ENCODE measurements at places on chromosomes 12 and 14.

GRCh38 chr12:129851296-129851695 lies 52.5 kb downstream of the TMEM132D start:
- DNase-seq, result no peak

DNA sequence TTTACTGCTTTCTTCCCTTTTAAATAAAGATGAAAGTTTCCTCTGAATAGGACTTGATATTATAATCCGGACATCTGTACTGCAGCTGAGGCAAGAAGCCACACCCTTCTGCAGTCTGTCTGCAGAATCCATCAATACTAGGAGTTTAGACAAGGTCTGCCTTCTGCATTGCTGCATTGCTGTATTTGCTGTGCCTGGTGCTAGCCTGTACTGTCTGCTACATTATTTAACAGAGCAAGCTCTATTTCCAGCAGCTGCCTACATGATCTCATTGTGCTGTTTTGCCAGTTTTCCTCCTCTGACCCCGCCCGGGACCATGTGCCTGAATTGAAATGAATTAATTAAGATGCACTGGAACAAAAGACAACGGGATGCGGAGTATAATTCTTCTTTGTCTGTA lies 1.7 kb downstream of the TUBA1A start:
- no peak for DNase-seq

DNA sequence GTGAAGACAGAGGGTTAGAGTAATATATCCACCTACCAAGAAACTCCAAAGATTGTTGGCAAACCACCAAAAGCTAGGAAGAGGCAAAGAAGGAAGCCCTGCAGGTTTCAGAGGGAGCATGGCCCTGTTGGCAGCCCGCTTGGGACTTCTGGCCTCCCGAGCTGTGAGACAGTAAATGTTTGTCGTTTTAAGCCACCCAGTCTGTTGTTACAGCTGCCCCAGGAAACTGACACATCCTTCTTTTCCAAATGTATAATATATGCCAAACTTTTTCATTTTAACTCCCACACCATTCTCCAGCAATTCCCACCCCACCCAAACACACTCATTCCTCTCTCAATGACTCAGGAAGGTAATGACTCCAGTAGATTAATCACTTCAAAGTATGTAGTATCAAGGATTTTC lies 74.0 kb downstream of the RPS29 start:
- peak; percentile 51 for DNase-seq

DNA sequence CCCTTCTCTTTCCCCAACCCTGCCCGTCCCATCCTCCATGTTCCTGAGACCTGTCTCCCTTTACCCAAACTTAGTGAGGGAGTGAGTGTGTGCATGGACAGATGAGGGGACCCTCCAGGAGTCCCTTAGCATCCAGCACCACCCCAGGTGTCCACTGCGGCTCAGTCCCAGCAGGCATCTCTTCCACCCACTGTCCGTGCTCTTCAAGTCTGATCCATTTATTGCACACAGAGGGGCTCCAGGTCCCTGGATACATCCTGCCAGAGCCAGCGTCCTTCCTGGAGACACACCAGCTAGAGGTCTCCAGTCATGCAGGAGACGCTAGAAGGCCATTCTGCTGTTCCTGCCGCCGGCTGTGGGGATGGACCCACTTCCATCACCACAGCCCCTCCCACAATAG lies 239.2 kb downstream of the ADGRD1 start:
- DNase-seq, result no peak

GRCh38 chr14:88588081-88588480 lies 25.2 kb downstream of the ZC3H14 start:
- no peak for DNase-seq

GRCh38 chr12:14557966-14558365 lies 9.7 kb downstream of the PLBD1 start:
- DNase-seq, result no peak

GRCh38 chr14:36504771-36505175 lies 15.3 kb downstream of the NKX2-1 start:
- DNase-seq, result no peak

DNA sequence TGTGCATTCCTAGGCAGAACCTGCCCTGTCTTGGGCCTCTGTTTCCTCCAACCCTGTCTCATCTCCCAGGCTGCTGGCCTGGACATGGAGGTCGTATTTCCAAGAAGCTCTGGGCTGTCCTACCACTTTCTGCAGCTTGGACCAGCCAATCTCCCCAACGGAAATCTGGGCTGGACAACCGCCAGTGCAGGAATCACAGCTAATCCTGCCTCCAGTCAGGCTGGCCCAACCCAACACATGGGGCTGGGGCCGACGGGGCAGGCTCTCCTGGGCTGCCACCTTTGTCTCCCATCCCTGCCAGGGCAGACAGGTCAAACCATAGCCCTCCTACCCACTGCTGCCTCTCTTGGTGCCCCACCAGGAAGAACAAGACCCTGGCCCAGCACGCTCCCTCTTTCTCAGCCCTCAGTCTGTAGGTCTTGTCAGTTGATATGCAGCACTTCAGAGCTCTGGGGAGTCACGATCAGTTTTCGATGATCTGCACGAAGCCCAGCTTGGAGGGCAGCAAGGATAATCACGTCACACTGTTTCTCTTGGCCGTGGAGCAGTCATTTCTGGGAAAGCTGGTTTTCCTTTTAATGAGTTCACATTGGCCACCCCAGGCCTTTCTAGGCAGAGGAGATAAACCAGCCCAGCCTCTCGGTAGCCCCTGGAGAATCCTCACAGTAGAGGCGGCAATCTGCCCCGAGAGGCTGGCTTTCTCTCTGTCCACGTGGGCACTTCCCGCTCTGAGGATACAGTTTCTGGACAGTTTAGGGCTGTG lies 195.2 kb upstream of the PRMT8 start:
- DNase-seq, result no peak

- DNase-seq, result peak; percentile 74
Observed at GRCh38 chr12:43805860-43806736, at the start of gene TWF1. Gene TWF1 (minus strand): TSS chr12:43806317. CDS start chr12:43806245, 72 bp downstream.

DNA sequence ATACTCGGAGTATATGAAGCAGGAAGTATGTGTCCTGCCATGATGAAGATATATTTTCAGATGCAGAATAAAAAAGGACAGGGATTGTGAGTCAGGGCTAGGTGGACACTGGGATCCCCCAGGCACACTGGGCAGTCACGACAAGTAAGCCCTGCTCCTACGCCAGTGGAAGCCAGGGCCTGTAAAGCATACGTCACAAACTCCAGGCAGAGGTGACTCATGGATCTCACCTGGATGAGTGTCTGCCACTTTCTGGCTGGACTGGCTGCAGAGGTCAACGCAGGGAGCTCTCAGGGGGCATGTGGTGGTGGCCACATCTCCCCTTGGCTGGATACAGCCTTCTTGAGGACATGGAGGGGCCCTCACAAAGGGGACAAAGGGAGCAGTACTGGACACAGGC lies 262.3 kb downstream of the GLT1D1 start:
- no peak for DNase-seq

DNA sequence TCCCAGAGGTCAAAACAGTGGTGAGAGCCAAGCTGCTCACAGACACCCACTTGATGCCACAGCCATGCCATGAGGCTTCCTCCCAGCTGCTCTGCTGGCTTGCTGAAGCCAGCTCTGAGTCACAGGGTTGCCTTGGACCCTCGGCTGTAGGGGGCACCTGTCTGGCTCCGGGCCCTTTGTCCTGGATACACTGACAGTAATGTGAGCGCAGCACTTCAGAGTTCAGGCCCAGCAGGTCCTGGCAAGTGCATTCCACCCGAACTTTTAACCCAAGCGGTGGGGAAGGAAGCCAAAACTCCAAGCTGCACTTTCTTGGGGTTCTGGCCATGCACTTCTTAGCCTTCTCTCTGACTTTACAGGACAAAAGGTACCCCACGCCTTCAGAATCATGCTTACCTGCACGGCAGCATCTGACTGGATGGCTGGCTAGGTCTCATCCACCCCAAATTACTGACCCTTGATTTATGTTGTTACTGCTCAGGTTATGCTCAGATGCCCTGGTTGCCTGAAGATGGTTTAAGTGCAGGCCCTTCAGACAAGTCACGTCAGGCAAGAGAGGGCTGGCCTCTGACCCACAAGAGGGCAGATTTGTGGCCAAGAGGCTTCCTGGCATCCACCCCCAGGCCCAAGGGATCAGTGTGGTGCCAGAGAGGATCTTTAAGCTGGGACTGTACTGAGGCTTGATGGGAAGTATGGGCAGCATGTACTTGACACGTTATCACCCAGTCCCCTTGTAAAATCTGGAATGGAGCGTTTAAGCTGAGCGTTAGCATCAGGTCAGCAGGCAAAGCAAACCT lies 24.8 kb downstream of the SLC25A29 start:
- DNase-seq, result no peak

DNA sequence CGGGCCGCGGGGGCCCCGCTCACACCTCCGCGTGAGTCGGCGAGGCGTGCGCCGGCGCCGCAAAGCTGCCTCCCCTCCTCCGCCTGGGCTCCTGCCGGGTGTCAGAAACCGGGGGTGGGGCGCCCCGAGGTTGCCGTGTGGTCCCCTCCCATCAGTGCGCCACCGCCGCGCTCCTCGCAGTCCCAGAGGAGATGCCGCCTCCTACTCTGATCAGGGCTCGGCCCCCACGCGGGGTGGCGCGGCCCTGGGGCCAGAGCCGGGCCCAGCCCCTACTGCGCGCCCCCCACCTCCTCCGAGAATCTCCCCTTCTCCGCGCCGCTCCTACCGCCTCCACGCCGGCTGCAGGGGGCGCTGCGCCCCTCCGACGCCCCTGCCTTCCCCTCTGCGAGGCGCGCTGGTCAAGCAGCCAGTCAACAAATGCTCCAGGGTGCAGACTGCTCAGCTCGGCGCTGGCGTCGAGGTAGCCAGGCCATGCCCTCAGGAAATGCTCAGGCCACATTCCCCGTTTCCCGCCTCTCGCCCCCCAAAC lies 467 bp upstream of the JAG2 start:
- no peak for DNase-seq

- no peak for DNase-seq
Observed at GRCh38 chr12:60805364-60805763, 1209.5 kb downstream of the SLC16A7 start.

DNA sequence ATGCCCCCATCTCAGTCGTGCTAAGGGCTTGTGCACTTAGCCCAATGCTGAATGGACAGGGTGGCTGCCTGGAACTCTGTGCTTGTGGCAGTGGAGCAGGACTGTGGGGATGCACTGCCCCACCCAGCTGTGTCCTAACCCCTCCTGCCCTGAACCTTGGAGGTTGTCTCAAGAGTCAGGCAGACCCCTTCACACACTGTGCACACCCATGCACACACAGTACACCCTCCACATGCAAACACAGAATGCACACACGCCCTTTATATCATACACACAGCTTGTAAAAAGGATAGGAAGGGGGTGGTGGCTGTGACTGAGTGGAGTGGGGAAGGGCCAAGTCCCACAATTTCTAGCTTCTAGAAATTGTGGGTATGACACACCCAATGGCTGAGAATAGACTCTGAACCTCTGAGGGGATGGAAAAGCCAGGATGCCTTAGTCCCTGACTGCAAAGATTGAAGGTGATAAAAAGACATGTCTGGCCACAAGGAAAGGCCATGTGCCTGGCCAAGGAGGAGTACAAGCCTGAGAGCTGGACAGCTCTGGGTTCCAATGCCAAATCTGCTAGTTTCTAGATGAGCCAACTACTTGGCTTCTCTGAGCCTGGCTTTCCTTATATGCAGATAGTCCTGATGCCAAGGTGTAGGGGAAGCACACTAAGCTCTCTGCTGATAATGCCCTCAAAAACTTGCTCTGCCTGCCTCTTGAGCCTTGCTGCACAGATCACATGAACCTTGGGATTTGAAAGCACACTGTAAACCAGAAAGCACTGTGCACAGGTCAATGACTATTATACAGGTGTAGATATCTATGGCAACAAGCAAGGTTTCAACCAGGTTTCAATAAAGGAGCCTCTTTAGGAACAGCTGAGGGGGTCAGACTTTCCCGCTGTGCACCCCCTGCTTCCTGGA lies 8.4 kb downstream of the KRT8 start:
- no peak for DNase-seq

DNA sequence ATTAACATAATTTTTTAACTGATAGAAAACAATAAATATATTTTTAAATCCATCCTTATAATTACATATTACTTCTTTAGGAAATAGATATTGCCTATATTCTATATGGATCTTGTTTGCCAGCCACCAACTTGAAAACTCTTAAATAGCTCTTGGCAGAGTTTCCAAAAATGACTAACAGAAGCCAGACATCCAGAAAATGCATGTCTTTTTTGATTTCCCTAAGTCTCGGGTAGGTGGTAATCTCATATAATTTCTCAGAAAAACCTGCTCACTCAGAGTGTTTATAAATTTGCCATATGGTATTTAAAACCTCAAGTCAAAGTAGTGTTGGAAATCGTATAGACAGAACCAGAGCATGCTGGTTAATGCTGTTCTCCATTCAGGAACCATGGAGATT lies 360.4 kb upstream of the FOXG1 start:
- no peak for DNase-seq

DNA sequence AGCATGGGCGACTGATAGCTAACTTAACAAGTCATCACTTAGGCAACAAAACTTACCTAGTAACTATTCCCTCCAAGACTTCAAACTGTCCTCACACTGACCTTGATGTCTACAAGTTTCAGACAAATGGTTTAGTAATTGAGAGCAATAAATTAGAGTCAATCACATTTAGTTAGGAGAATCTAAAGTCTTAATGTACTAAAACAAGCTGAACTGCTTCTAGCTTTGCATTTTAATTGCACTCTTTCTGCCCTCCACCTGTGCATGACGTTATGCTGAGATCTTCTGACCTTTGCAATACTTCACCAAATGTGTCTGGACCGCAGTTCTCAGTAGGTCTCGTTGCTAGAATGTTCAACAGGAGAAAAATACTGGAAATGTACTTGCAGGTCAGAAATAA lies 158.0 kb downstream of the PIK3C2G start:
- no peak for DNase-seq

DNA sequence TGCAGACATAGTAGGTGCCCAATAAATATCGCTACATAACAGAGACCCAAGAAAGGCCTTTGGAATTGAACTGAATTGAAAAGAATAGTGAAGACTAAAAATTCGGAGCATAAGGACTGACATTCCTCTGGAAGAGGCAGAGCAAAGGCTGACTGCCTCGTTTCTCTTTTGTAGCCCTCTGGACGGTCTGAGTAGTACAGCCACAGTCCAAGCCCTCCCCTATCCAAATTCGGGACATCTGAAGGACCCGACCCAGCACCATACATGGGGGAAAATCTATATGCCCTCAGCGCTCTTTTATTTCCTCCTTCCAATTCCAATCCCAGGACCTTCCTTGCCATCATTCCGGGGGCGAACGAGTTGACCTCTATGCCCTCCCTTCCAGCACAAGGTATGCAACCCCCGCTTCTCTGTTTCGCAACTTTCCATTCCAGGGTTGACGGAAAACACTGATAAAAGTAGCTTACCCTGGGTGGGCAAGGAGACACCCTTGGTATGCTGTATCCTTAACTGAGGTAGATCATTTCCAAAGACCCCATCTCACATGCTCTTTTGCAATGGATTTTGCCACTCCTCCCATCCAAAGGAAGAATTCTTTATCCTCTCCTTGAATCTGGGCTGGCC lies 127.4 kb upstream of the MAP1LC3B2 start:
- no peak for DNase-seq

- DNase-seq, result peak; percentile 39
Observed at GRCh38 chr14:82710267-82710841, 1176.7 kb upstream of the SEL1L start.

Data from HTR-8/SVneo (cell line).